NCI-H2227 treated with DMSO at 0.1 percent for 48 hours (cell line): ENCODE measurements at places on chromosomes 3 and 15.

GRCh38 chr3:165820671-165821123 lies 16.5 kb downstream of the BCHE start:
- DNase-seq = no peak

GRCh38 chr3:158098834-158099424 lies 7.3 kb downstream of the SHOX2 start:
- no peak for DNase-seq

GRCh38 chr3:55486101-55486856 lies 827 bp downstream of the WNT5A start:
- DNase-seq = no peak

GRCh38 chr3:124530916-124531315 lies 199.3 kb upstream of the UMPS start:
- DNase-seq = no peak

GRCh38 chr3:48426401-48426909 lies 3.4 kb downstream of the PLXNB1 start:
- no peak for DNase-seq

DNA sequence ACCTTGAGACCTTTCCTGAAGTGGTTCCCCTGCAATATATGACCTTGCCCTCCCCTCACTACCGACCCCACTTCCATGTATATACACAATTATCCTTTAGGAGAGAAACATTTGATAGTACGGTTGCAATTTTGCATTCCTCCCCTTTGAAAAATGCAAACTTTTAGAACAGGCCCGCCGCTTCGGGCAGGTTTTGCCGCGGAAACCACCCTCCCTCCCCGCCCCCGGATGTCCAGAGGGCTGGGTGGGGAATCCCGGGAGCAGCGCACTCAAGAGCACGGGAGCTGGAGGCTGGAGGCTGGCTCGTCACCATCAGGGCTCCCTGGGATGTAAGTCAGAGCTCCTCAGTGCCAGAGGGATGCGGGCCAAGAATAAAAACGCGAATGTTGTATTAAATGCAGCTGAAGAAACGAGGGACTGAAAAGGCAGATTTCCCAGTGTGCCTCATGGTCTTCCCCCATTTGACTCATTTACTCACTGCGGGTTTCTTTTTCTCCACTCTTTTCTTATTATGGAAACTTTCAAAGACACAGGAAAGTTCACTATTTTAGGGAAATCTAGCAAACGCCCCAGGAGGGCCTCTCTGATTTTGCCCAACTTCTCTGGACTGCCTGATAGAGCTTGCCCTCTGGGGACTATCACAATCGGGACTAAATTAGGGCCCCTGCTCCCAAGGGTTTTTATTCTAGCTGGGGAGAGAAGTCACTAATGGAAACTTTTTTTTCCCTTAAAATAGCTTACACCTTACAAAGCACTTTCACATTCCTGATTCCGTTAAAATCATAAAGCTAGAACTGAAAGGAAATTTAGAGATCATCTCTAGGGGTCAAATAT lies 2.9 kb upstream of the USP3 start:
- DNase-seq = no peak

GRCh38 chr15:94230883-94231722 lies at the start of gene MCTP2:
MCTP2 (plus strand) TSS chr15:94231561; CDS start chr15:94298266, 66,705 bp downstream.
- peak; percentile 19 for DNase-seq
